Stimulated activated CD4-positive, alpha-beta T cell treated with anti-CD3 and anti-CD28 coated beads, Interleukin-12 subunit alpha, Interleukin-12 subunit beta, amount 100 ng/mL, for 24 hours (primary cell): ENCODE measurements at places on chromosomes 2 and 18.

DNA sequence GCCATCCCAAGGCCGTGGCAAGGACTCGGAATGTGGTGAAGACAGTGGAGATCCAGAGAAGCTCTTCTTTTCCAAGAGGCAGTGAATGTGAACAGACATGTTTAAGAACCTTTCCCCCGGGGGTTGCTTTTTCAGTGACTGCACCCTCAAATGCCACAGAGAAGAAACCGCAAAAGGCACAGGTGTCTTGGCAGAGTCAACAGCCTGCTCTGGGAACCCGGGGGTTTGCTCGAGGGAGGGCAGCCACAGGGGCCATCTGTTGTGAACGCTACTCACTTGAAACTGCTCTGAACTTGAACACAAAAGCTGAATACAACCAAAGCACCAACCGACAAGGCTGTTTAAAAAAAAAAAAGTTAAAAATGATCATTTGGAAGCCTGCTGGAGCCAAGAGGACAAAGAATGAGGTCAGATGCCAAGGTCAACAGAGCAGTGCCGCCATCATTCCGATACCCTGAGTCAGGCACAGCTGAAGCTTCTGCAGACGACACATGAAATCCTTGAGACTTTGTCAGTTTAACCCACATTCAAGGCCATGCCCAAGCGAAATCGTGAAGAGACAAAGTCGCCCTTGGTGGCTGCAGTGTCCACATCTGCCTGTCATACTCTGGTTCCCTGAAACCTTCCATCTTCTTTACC lies 47.4 kb downstream of the PSMG2 start:
- DNase-seq = peak; percentile 10

- no peak for DNase-seq
These were observed 496.9 kb downstream of the EPHA4 start for GRCh38 chr2:221075203-221075602.

GRCh38 chr18:22734791-22735627 lies 198.1 kb upstream of the RBBP8 start:
- no peak for DNase-seq

DNA sequence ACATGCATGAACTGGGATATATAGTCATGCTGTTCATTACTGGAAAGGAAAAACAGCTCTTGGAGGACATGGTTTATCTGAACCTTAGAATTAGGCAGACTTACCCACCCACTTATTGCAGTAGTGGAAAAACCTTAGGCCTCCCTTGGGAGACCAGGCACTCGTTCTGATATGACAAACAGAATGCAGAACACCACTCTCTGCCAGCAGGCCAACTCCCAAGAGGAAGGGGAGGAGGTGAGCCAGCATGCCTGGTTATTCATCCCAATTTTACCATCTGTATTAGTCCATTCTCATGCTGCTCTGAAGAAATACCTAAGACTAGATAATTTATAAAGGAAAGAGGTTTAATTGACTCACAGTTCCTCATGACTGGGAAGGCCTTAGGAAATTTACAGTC lies 17.5 kb downstream of the C18orf63 start:
- no peak for DNase-seq

GRCh38 chr2:20304411-20304810 lies 46.2 kb downstream of the PUM2 start:
- DNase-seq = no peak

DNA sequence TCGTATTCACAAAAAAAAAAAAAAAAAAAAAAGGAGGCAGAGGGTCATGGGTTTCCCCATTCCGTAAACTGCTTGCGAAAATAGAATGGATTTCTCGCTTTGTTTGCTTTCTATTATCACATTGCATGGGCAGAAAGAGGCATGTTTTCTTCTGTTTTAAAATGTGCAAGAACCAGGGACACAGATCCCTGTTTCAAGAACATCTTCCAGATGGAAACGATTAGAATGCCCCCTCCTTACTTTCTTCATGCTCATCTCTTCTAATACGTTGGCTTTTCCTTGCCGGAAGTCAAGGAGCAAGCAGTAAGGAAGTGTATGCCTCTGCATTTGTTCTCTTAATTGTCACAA lies 51.0 kb upstream of the ZNF516 start:
- no peak for DNase-seq

GRCh38 chr2:137380610-137381009 lies 583.7 kb upstream of the HNMT start:
- no peak for DNase-seq

GRCh38 chr18:40452599-40452998 lies 1502.4 kb upstream of the PIK3C3 start:
- DNase-seq = no peak

DNA sequence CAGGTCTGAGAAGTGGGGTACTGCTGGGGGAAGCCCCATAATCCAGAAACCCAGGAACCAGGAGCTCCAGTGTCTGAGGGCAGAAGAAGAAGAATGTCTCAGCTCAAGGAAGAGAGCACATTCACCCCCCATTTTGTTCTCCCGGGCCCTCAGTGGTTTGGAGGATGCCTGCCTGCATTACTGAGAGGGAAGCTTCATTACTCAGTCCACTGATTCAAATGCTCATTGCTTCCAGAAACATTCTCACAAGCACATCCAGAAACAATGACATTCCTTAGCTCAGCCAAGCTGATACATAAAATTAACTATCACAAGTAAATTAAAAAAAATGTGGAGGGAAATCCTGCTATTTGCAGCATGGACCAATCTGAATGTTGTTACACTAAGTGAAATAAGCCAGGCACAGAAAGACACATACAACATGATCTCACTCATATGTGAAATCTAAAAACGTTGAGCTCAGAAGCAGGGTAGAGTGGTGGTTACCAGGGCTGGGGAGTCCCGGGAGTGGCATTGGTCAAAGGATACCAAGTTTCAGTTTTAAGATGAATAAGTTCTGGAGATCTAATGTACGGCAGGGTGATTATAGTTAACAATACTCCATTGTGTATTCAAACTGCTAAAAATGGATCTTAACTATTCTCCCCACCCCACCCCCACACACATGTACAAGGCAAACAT lies 459.3 kb downstream of the GALR1 start:
- no peak for DNase-seq

- no peak for DNase-seq
These were observed 6.2 kb upstream of the PER2 start for GRCh38 chr2:238294393-238295143.

- DNase-seq = no peak
These were observed 50.2 kb downstream of the PLEKHB2 start for GRCh38 chr2:131155208-131155855.

GRCh38 chr2:211328126-211328525 lies 771.7 kb downstream of the CPS1 start:
- no peak for DNase-seq
